Tongue (tissue), 3 donors: ENCODE measurements at places on chromosomes 7 and 10. TPM values are rescaled to one million over a fixed set of nuclear protein-coding genes. Genes with fewer than 3 reads are reported as not detected.

GRCh38 chr7:99627513-99627912 is 10.8 kb downstream of the ZSCAN25 start:
- no peak for DNase-seq

GNGT1 gene
- not detected for total RNA-seq

PSMG3 gene
- total RNA-seq: 7.0 TPM

- no peak for DNase-seq
Measured at GRCh38 chr10:123800289-123800688, 91.3 kb downstream of the CPXM2 start.

- DNase-seq: no peak
Measured at GRCh38 chr10:132534391-132535064, 3.1 kb upstream of the INPP5A start.

DNA sequence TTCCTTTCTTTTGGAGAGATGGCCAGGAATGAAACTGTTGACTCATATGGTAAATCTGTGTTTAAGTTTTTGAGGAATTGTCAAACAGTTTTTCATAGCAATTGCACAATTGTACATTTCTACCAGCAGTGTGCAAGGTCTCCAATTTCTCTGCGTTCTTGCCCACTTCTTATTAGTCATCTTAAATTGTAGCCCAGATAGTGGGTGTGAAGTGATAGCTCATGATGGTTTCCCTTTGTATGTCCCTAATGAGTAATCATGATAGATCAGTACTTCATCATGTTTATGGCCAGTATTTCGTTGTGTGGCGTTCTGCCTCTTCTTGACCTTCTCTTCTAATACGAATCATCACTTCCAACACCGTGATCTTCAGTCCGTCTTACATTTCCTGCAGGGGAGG is 136.3 kb downstream of the DOCK1 start:
- DNase-seq: no peak

DNA sequence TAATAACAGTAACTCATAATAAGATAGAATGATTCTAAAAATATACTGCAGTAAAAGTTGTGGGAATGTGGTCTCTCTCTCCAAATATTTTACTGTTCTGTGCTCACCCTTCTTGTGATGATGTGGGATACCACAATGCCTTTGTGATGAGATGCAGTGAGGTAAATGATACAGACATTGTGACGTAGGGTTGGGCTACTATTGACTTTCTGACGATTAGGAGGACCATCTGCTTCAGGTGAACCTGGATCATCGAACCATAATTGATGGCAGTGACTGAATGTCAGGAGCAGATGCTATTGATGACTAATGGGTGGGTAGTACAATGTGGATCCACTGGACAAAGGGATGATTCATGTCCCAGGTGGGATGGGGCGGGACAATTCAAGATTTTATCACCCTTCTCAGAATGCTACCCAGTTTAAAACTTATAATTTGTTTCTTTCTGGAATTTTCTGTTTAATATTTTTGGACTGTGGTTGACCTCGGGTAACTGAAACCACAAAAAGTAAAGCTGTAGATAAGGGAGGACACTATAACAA is 73.9 kb upstream of the ARMC3 start:
- no peak for DNase-seq

DNA sequence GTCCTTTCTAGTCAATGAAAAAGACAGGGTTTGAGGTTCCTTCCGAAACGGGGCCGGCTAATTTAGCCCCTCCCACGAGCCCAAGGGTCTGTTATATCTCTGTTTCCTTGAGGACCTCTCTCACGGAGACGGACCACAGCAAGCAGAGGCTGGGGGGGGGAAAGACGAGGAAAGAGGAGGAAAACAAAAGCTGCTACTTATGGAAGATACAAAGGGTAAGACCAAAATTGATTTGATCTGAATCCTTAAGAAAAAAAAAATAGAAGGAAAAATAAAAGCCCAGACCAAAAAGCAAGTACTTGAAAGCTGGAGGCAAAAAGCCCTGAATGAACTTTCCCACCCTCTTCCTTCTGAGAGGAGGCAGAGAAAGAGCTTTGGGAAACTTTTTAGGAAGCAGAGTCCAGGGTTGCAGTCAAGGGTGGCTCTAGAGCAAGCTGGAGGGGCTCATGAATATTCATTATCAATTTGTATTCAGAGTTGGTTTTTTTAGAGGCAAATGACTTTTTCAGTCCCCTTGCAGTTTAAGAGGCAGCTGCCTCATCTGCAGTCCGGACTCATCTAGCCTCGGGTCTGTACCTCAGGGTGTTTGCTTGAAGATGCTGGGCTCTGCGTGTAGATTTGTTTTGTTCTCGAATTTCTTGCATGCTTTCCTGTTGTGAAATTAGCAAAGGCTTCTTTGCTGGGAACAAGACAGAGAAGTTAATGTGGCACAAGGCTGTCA is at the start of gene ENTPD1:
TSS of gene ENTPD1 (plus strand) at position 123 of the 721 bp plus-strand sequence. CDS start at position 200, 77 bp downstream.
- peak; percentile 16 for DNase-seq

DNA sequence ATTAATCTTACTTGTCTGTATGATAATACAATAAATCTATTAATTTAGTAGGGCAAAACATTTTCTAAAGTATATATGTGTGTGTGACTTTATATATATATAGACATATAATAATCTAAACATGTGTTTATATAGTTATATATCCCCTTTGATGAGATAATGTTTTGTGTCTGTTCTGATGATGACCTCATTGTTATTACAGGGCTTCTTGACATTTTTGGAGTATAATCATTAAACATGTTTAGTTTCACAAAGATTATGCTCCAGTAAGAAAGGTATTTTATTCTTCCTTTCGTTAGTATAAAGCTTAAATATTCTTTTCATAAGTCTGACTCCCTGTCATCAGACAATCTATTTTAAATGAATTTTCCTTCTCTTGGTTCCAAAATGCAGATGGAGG is 62.3 kb upstream of the CABCOCO1 start:
- DNase-seq: no peak

SSC4D gene
- total RNA-seq: 0.41 TPM
